Activated CD8-positive, alpha-beta T cell treated with anti-CD3 and anti-CD28 coated beads, Interleukin-2, amount 10 ng/mL, durations not matched to agents 7 days and 5 days (primary cell): ENCODE measurements at places on chromosomes 16 and 17. TPM values are rescaled to one million over a fixed set of nuclear protein-coding genes. Genes with fewer than 3 reads are reported as not detected.

- H3K27ac ChIP-seq: peak within 1 kb of the TSS; percentile 97
- H3K36me3 ChIP-seq: peaks cover 33% of the 10 kb centered on the region
- peak; percentile 79 for DNase-seq
- H3K27me3 ChIP-seq: no peaks in the 10 kb centered on the region
Observed at GRCh38 chr17:39197380-39198185, at the start of gene CACNB1. TSS of gene CACNB1 (minus strand) at chr17:39197669. CDS start at chr17:39197495, 174 bp downstream.

GRCh38 chr16:70432356-70432722 lies 6.6 kb downstream of the ST3GAL2 start:
- peaks cover 64% of the 10 kb centered on the region for H3K4me1 ChIP-seq
- no peaks in the 10 kb centered on the region for H3K27me3 ChIP-seq
- H3K36me3 ChIP-seq: peaks cover 15% of the 10 kb centered on the region
- DNase-seq: no peak

DNA sequence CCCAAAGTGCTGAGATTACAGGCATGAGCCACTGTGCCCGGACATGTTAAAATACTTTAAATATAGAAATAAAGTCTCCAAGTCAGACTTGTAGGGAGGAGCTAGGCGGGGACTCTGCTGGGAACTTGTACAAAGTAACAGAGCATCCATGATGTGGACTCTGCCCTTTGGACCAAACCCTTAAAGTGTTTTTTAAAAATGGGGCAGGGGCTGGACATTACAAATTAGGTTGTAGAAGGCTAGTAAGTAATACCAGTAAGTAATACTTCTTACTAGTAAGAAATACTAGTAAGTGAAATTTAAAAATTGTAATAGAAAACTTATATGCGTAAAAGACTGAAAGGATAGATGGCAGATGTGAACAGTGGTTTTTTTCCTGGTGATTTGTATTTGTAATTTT lies 9.7 kb upstream of the SPATA32 start:
- DNase-seq: no peak

DNA sequence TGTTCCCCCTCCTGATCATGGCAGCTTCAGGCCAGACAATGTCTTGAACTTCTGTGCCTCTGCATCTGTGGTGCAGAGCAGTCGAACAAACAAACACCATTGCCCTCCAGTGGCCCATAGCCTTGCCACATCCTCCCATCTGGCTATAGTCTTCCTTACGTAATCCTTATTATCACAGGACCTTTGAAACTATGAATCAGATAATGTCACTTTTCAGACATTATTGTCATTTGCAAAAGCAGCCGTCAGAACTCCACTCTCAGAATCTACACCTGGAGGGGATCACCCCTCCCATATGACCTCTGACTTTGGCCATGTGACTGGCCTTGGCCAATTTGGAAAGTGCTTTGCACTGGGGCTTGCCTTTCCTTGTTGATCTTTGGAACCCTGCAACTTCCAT lies 387.3 kb downstream of the MAF start:
- no peak overlapping the region for H3K4me3 ChIP-seq
- peaks cover 9% of the 10 kb centered on the region for H3K36me3 ChIP-seq
- peaks cover 4% of the 10 kb centered on the region for H3K27me3 ChIP-seq
- no peak overlapping the region for H3K27ac ChIP-seq

- no peak overlapping the region for H3K4me3 ChIP-seq
- peaks cover 16% of the 10 kb centered on the region for H3K36me3 ChIP-seq
- DNase-seq: no peak
- H3K4me1 ChIP-seq: peaks cover 4% of the 10 kb centered on the region
- no peak overlapping the region for H3K27ac ChIP-seq
Observed at GRCh38 chr17:67574658-67575293, 143.0 kb upstream of the NOL11 start.

DNA sequence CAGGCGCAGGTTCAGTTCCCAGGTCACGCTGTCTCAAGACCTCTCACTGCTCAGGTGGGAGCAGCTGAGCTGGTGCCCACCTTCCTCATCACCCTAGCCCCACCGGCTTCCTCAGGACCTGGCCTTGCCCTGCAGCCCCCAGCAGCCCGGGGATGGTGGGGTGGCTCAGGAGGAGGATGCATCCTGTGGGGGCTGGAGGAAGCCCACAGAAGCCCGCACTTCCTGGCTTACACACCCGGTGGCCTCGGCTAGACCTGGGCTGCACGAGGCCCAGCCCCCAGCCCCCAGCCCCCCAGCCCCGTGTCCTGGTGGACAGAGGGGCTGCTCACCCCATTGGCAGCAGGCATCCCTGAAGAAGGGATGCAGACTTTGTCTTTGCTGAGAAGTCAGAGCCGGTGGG lies 43.4 kb downstream of the BAHCC1 start:
- no peak overlapping the region for H3K27ac ChIP-seq
- peaks cover 11% of the 10 kb centered on the region for H3K4me1 ChIP-seq
- DNase-seq: peak; percentile 38
- no peaks in the 10 kb centered on the region for H3K27me3 ChIP-seq
- H3K4me3 ChIP-seq: no peak overlapping the region
- no peaks in the 10 kb centered on the region for H3K36me3 ChIP-seq

DNA sequence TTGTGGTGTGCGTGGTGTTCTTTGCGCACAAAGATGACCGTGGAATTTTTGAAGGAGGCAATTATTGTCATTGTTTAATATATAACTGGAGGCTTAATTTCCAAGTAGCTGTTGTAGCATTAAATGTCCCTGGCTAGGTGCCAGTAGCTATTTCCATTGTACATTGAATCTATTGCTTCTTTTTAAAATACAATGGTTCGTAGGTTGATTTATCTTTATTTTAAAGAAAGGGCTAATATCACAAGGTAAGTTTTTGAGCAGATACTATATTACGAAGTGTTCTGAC lies 127.1 kb downstream of the RPTOR start:
- H3K27ac ChIP-seq: no peak overlapping the region
- DNase-seq: no peak
- H3K36me3 ChIP-seq: peaks cover 48% of the 10 kb centered on the region
- H3K4me3 ChIP-seq: no peak overlapping the region

DNA sequence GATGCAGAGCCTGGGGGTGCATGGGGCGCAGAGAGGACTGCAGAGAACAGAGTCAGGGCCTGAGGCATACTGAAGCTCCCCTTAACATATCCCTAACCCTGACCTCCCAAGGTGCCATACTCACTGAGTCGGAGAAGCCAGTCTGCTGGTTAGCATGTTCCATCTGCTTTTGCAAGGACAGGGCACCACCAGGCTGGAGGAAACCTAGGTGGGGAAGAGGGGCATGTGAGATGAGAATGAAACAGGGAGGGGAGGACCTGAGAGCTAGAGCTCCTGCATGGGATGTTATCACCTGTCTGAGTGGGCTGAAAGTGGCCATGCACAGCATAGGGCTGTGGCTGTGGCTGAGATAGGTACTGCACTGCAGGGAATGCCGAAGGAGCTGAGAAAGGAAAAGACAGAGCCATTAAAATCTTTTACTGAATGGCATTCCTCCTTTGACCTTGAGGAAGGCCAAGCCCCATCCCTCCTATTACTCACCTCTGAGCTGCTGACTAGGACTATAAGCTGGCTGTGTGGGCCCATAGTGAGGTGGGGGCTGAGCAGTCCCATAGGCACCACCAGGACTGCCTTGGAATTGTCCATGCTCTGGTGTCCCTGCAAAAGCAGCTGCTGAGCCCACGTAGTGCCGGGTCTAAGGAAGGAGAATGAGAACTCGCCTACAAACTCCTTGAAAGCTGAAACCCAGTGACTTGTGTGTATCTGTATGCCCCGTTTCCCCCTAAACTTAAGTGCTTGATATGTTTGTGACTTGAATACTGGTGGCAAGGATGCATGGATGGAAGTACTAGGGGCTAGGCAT lies 1.9 kb downstream of the GPS2 start:
- H3K4me3 ChIP-seq: peak overlapping the region; percentile 82
- no peaks in the 10 kb centered on the region for H3K27me3 ChIP-seq
- peaks cover 74% of the 10 kb centered on the region for H3K36me3 ChIP-seq
- H3K4me1 ChIP-seq: peaks cover 72% of the 10 kb centered on the region
- H3K27ac ChIP-seq: peak overlapping the region; percentile 90

DNA sequence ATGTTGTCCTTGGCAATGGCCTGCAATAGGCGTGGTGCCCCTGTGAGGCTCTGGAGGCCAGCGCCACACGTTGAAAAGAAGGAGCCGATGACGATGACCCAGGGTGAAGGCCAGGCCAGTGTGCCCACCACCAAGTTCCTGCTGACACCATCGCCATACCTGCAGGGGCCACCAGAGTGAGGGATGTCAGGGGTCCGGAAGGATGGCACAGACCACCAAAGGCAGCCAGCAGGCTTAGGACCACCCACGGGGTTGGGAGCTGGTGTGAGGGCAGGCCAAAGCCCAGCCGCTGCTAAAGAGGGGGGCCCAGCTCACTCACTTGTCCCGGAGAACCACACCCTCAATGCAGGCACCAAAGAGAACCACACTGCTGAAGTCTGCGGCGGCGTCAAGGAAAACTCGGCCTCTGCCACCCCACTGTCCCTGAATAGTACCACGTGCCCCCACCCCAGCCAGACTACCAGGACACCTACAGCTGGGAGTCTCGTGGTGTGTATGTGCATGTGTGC lies 6.5 kb upstream of the LCAT start:
- no peaks in the 10 kb centered on the region for H3K27me3 ChIP-seq
- H3K4me3 ChIP-seq: no peak overlapping the region
- H3K36me3 ChIP-seq: peaks cover 31% of the 10 kb centered on the region
- DNase-seq: no peak
- H3K27ac ChIP-seq: no peak overlapping the region

DNA sequence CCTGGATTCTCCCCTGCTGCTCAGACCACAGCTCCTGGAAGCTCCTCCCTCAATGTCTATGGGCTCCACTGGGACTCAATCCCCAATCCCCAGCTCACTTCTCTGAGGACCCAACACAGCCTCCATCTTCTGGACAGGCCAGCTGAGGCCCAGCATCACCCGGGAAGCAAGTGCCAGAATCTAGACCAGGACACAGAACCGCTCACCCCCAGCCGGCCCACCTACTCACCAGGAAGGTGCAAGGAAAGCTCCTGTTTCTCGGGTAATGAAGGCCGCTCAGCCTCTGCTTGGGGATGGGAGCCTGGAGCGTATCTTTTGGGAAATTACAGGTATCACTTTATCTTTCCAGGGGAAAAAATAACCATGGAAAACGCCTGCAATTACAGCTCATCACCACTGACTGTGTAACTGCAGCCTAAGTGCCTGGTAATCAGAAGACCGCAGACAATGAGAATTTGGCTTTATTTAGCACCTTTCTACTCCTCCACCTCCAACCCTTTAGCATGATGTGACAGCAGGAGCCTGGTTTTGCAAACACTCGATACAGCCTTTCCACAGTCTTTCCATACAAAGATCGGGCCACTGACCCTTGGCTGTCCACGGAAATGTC lies 49.6 kb upstream of the RPL38 start:
- DNase-seq: no peak
- H3K4me3 ChIP-seq: no peak overlapping the region
- no peak overlapping the region for H3K27ac ChIP-seq

The CIAPIN1 gene
- 53.8 TPM for total RNA-seq

The GRB7 gene
- 0.37 TPM for total RNA-seq

The TOP2A gene
- 567 TPM for total RNA-seq

The VAT1L gene
- not detected for total RNA-seq

The MT1F gene
- total RNA-seq: 25.8 TPM

The GABARAP gene
- total RNA-seq: 203 TPM

The CIITA gene
- 23.6 TPM for total RNA-seq

The CDR2 gene
- total RNA-seq: 39.1 TPM

The GRIN2A gene
- total RNA-seq: not detected
